Osteocyte (in vitro differentiated cells): ENCODE measurements at places on chromosomes 1 and 21. TPM values are rescaled to one million over a fixed set of nuclear protein-coding genes. Genes with fewer than 3 reads are reported as not detected.
A peak's percentile ranks its signal among the peaks of the same experiment; 100 is the strongest.

NGF gene
- total RNA-seq = 14.8 and 19.6 TPM in 2 replicates

- DNase-seq = no peak
Observed at GRCh38 chr1:186426118-186426517, 34.8 kb downstream of the PDC start.

- DNase-seq = no peak
Observed at GRCh38 chr1:19139711-19140110, 70.4 kb downstream of the UBR4 start.

FTCD gene
- total RNA-seq = 2.3 and 2.5 TPM in 2 replicates

CRNN gene
- not detected in 2 replicates for total RNA-seq

DNA sequence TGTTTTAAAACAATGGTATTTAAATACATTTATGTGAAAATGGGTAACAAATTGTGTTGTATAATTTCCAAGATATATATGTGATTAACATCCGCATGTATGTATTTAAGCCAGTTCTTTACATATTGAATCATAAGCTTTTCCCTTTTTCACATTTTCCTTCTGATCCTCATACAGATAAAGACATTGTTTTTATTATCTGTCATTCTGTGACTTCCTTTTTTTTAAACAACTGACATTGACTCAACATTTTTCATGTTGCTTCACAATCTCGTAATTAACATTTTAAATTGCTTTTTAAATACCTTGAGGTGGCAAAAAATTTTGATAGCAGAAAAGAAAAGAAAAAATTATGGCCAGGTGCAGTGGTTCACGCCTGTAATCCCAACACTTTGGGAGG is 1.4 kb downstream of the STXBP3 start:
- DNase-seq = no peak

SLC35A3 gene
- total RNA-seq = 14.0 and 21.3 TPM in 2 replicates

- no peak for DNase-seq
Observed at GRCh38 chr21:27734146-27734545, 767.3 kb upstream of the ADAMTS5 start.

SYPL2 gene
- 0.59 and 1.1 TPM in 2 replicates for total RNA-seq

S100A7 gene
- not detected in 2 replicates for total RNA-seq

DNA sequence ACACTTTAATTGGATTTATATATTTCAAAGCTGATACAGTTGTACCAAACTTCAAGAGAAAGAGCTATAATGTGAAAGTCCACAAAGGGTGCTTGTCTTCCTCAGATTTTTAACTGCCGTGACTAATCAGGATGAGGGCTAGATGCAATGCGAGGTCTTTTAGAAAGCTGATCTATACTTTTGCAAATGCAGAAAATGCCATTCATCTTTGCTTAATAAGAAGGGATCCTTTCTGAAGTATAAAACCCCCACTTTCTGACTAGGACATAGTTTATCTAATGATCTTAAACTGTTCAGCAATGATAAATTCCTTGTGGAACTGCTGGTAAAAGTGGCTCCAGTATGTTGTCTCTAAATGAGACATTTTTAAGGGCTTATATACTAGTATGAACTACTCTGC is 102.7 kb upstream of the NGF start:
- DNase-seq = no peak

GRCh38 chr21:34192646-34193285 is 119.4 kb downstream of the MRPS6 start:
- peak; percentile 25 for DNase-seq

DNA sequence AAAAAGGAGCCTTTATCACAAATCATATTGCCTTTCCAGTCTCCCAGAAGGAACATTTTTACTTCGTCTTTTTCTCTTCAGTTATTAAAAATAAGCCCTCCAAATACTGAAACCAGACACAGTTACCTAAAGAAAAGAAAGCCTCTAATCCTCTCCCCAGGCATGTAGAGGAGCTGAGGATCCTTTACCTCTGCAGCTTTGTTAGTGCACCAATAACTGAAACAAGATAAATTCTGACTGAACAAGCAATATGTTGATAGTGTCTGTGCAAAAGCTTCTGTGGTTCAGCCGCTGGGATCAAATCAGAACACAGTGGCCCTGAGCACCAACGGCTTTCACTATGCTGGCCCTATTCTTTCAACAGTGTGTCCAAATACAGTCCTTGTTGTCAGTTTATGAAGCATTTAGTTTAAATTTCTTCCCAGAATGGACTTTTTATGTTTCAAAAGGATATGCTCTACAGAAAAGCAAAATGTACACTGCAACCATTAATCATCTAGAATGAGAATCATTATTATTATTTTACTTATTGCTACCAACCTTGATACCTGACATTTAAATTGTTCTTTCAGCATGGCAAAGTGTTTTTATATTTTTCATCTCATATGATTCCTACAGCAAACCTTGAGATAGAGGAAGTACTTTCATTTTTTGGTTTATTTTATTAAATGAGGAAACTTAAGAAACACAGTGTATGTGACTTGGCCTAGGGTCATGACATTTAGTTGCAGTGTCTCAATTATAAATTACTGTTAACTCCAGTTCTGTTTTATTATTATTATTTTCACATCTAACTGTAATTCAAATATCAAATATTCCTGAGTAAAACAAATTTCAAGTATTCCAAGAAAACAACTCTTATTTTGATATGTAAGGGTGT is 217.9 kb downstream of the NEGR1 start:
- DNase-seq = no peak

GRCh38 chr1:116763116-116763786 is 9.0 kb downstream of the CD2 start:
- DNase-seq = peak; percentile 57

DNA sequence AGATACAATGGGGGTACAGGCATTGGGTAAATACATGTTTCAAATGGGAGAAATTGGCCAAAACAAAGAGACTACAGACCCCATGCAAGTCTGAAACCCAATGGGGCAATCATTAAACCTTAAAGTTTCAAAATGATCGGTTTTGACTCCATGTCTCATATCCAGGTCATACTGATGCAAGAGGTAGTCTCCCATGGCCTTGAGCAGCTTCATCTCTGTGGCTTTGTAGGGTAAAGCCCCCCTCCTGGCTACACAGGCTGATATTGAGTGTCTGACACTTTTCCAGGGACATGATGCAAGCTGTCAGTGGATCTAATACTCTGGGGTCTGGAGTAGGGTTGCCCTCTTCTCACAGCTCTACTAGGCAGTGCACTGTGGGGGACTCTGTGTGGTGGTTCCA is 286.1 kb downstream of the LRRIQ3 start:
- DNase-seq = no peak

DNA sequence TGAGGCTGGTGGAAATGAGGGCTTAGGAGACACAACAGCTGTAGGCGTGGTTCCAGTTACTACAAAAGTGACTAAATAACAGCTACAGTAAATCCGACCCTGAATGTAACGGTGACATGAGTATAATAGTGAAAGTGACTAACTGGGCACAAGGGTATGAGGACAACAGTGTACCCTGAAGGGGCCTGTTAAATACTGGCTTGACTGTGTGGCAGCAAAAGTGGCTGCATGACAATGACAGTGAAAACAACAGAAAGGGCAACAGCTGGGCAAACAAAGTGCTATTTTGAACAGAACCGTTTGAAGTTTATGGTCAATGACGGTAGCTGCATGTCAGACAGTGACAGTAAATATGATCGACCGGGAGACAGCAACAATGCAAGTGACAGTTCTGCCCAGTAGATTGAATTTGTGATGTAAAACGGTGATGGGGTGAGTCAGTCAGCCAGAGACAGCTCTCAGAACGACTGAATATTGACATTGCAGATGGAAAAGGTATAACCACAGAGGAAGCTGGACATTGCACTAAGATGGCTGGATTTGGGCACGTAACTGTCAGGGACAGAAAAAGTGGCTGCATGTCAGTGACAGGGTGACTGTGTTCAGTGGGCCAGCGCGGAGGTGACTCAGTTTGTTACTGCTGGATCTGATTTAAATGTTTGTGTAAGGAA is 1.2 kb upstream of the ZBTB40 start:
- no peak for DNase-seq

- DNase-seq = no peak
Observed at GRCh38 chr1:46410156-46411009, 16.3 kb downstream of the FAAH start.

DNA sequence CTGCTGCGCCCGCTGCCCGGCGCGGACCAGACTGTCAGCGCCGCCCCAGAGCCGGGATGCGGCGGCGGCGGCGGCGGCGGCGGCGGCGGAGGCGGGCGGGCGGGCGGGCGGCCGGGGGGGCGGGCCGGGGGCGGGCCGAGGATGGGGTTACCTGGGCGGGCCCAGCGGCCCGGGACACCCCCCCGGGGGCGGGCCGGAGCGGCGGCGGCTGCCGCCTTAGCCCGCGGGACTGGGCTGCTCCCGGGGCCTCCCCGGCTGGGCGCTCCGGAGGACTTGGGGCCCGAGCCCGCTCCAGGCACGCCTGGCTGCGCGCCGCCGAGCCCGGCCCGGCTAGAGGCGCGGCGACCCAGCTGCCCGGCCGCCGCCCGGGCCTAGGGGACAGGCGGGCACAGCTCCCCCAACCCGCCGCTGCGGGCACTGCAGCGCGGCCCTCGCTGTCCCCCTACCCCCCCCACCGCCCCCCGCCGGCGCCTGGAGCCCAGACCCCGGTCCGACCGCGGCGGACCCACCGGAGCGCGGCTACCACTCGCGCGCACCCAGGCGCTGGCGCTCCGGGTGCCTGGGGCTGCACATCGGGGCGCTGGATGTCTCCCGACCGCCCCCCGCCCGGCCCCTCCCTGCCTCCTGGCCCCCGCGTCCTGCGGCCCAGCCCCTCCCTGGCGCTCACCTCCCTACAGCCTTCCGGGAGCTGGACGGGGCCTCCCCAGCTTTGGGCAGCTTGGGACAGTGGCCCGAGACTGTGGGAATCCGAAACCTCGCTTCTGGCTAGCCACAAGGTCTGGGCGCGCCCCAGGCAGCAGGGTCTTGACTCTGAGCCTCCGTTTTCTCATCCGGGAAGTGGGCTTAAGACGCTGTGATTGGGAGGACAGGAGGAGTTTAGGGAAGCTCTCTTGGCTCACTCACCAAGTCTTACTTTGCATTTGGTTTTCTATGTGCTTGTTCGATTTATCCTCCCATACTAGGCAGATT is at the start of gene WNT4:
WNT4 (minus strand) TSS at position 33 of the 969 bp plus-strand sequence. CDS start 175 bp downstream, outside the sequence.
- no peak for DNase-seq

SYF2 gene
- 35.6 and 38.4 TPM in 2 replicates for total RNA-seq

C1orf105 gene
- not detected in 2 replicates for total RNA-seq

- no peak for DNase-seq
Observed at GRCh38 chr1:208743361-208743760, 499.2 kb upstream of the PLXNA2 start.

TNFRSF9 gene
- not detected in 2 replicates for total RNA-seq

CASQ1 gene
- not detected in 2 replicates for total RNA-seq

DNA sequence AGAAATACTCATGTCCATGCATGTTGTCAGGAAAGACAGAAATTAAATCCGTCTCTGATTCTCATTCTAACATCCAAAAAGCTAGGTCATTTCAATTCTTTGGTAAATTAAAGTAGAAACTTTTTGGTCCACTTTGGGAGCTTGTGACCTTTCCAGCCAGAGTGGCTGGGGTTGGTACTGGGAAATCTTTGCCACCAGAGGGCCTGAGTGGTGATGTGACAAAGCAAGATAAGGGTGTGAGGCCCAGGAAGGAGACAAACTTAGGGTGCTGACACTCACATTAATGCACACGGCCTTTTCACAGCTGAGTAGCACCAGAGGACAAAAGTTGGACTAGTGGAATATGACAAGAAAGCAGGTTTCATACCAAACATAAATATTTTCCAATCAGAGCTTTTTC is 144.3 kb downstream of the DNM3 start:
- DNase-seq = no peak

- DNase-seq = no peak
Observed at GRCh38 chr1:10057343-10057742, 24.6 kb downstream of the UBE4B start.

GNAI3 gene
- total RNA-seq = 7.6 and 8.5 TPM in 2 replicates

DNAJC6 gene
- total RNA-seq = 50.8 and 53.8 TPM in 2 replicates

DNA sequence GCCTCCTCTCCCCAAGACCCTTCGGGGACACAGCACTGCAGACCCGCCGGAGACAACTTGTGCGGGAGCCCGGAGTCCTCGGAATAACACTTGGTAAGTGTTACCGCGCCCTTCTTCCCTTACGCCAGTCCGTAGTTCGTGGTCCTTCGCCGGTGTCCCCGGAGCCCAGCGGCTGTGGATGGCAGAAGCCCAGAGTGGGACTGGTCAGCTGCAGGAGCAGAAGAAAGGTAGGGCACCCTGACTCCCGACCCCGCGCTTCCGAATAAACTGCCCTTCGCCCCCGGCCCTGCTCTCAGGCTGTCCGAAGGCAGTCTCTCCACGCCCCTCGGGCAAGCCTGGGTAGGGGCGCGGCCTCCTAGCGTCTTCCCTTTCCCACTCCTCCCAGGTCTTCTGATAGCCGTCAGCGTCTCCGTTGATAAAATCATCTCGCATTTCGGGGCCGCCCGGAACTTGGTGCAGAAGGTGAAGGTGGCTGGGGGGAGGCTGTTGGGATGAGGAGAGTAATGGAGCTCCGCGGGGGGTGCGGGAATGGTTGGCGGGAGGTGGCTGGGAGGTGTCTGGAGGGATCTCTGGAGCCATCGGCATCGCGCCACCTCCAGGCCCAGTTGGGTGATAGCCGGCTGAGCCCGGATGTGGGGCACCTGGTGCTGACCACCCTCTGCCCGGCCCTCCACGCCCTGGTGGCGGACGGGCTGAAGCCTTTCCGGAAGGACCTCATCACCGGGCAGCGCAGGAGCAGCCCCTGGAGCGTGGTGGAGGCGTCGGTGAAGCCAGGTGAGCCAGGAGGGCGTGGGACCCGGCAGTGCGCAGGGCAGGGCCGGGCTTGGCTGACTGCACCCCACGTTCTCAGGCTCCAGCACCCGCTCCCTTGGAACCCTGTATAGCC is 4.3 kb downstream of the RUSC1 start:
- no peak for DNase-seq

ASPM gene
- 8.5 and 8.9 TPM in 2 replicates for total RNA-seq
